ENCODE measurements at places on chromosomes 12 and 14.

- no peak for DNase-seq
Measured at GRCh38 chr12:42683266-42683665, 93.7 kb upstream of the PRICKLE1 start.

- DNase-seq, result no peak
Measured at GRCh38 chr14:38442208-38442607, 186.3 kb upstream of the CLEC14A start.

DNA sequence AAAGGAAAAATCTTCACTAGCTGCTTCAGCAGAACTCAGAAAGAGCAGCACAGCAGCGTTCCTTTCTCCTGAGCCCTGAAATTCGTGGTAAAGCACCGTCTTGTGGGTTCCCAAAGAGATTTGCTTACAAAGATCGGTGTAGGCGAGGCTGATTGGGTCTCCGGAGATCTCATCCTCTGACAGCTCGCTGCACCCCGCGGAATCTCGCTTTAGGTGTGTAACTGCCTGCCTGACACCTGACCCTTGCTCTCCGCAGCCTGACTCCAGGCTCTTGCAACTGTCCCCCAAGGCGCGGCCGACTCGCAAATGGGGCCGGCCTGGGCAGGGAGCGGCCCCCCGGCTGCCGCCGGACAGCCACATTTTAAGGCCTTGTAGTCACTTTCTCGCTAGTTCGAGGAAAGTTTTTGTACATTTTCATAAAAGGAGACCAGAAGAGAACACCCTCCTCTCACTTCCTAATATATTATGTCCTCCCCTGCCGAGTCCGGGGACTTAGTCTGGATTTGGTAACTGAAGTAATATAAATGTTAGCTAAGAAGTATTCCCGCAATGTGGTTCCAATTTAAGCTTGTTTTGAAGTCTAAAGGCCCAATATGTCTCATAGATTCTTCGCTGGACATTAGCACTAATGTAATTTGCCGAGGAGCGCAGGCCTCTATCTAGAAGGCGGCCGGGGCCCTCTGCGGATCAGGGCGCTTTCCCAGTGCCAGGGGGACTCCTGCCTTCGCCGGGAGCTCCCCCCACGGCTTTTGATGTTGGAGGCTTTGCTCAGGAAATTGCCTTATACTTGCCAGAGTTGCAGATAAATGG, 177.3 kb upstream of the CDKN3 start:
- peak; percentile 22 for DNase-seq

DNA sequence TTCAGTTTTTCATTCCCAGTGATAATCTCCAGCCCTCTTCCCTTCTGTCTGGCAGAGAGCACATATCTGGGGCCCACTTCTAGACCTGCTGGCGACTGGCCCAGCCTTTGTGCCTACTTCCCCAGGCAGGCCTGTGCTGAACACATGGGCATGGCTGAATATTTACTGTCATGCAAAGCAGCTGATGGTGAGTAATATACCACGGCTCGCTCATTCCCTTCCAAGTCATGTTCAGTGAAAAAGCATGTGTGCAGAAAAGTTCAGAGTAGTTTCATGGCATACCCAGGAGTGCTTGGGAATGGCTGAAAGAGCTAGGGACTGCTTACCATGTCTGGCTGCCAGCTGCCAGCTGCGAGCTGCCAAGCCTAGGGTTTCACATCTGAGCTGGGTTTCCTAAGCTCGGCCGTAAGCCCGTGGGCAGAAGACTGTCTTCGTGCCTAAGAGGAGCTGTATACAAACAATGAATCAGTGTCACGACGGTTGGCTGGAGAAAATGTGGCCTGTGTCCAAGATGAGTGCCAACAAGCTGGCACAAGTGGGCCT, 179.9 kb upstream of the PELI2 start:
- peak; percentile 71 for DNase-seq

DNA sequence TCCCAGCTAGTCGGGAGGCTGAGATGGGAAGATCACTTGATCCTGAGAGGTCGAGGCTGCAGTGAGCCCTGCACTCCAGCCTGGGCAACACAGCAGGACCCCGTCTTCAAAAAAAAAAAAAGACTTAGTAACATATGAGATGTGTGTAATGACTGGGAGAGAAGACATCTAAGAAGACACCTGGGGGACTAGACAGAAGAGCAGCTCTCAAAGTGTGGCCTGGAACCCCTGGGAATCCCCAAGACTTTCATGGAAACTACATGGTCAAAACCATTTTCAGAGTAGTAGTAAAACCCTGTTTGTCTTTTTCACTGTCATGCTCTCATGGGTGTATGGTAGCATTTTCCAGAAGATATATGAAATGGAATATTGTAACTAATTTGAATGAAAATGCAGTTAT, 45.3 kb downstream of the R3HDM2 start:
- DNase-seq, result no peak

DNA sequence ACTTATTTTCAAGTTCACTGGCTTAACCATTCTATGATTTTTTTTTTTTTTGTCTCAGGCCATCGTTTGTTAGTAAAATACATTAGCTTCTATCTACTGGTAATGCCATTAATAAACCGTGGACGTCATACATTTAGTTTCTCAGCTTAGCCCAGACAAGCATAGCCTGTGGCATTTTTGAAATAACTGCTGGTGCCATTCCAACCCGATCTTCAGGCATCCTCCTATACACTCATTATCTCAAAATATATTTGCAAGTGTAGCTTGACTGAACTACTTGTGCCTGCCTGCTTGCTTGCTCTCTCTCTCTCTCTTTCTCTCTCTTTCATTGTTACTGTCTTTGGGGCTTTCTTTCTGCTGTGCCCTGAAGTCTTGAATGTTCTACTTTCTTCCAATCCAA, 12.7 kb upstream of the MBIP start:
- DNase-seq, result no peak

DNA sequence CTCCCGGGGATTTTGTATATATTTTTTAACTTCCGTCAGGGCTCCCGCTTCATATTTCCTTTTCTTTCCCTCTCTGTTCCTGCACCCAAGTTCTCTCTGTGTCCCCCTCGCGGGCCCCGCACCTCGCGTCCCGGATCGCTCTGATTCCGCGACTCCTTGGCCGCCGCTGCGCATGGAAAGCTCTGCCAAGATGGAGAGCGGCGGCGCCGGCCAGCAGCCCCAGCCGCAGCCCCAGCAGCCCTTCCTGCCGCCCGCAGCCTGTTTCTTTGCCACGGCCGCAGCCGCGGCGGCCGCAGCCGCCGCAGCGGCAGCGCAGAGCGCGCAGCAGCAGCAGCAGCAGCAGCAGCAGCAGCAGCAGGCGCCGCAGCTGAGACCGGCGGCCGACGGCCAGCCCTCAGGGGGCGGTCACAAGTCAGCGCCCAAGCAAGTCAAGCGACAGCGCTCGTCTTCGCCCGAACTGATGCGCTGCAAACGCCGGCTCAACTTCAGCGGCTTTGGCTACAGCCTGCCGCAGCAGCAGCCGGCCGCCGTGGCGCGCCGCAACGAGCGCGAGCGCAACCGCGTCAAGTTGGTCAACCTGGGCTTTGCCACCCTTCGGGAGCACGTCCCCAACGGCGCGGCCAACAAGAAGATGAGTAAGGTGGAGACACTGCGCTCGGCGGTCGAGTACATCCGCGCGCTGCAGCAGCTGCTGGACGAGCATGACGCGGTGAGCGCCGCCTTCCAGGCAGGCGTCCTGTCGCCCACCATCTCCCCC, 777 bp downstream of the ASCL1 start:
- DNase-seq, result peak; percentile 55

DNA sequence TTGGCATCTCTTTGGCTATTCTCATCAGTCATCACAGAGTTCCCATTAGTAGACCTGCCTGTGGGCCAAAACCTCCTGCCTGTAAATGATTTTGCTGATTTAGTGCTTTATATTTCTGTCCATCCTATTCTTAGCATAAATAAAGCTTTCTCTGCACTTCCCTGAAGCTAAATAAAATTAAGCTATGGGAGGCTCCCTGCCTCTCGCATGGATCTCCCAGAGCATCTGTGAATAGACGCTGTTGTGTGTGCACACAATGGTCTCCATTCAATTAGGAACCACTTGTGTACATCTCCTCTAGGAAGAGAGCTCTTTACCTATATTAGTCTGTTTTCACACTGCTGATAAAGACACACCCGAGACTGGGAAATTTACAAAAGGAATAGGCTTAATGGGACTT, 80.4 kb downstream of the PPFIBP1 start:
- no peak for DNase-seq

GRCh38 chr12:121724925-121725324, 12.4 kb downstream of the TMEM120B start:
- no peak for DNase-seq

DNA sequence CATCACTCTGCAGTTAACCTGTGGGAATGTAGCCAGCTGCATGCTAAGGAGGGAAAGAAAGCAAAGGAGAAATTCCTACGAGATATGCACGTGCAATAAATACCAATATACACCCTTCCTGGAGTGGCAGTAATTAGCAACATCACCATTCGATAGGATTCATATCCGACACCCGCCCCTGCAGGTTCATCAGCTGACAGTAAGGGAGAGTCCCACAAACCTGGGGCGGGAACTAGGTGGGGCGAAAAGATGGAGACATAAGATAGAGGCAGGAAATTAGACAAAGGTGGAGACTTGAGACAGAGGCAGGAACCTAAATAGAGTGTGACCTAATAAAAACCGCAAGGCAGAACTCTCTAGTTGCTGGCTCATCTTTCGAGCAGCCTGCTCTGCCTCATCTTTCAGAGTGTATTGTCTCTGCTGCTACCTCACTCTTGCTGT, 51.6 kb downstream of the PLEKHG3 start:
- DNase-seq, result no peak

DNA sequence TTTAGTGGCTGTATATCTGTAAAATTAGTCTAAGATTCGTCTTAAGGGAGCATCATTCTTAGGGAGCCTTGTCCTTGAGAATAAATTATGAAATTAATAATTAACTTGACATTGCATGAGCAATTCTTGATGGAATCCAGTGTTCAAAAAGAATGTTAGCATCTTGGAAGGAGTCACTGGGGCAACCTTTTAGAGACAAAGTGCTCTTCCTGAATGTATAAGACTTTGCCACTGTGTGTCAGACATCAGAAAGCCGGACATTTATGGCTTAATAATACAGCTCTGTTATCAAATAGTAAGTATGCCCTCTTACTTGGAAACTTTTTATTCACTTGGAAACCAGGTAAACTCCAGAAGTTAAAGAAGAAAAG, 83.3 kb downstream of the CCER1 start:
- no peak for DNase-seq

GRCh38 chr12:108394196-108394595, 55.1 kb upstream of the CMKLR1 start:
- peak; percentile 89 for DNase-seq

- peak; percentile 87 for DNase-seq
Measured at GRCh38 chr12:50637870-50638481, 125.9 kb upstream of the ATF1 start.

GRCh38 chr14:64074961-64075612, 219.1 kb downstream of the ESR2 start:
- peak; percentile 39 for DNase-seq

DNA sequence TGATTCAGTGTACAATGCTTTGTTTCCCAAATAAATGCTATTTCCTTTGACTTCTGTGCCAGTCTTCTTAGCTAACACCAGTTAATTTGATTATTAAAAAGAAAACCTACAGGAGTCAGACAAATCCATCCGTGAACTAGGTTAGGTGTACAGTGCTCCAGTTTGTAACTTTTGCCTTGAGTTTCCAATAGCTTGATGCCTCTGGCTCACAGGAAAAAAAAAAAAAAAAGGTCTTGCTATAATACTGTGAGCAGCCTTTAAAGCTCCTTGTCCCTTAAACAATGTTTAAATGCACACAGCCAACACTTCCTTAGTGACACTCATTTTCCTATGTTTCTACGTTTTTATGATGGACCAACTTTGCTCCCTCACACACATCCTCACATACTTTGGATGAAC, 71.8 kb upstream of the TMX1 start:
- DNase-seq, result no peak

GRCh38 chr12:98845957-98846356, 200.9 kb downstream of the APAF1 start:
- no peak for DNase-seq

GRCh38 chr12:108307006-108307405, 32.1 kb downstream of the CMKLR1 start:
- peak; percentile 93 for DNase-seq

DNA sequence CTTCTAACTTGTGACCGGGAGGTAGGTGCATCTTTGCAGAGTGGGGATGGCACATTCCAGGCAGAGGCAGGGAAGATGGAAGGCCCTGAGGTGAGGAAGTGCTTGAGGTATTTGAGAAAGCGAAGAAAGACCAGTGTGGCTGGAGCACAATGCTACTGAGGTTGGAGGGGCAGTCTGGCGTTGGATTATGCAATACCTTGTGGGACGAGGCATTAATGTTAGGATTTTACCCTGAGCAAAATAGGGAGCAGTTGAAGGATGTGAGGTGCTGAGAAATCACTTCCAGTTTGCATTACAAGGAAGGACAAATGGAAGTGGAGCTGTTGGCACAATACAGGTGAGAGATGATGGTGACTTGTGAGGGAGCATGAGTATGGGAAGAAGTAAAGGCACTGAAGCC, 145.5 kb downstream of the KCNA5 start:
- DNase-seq, result no peak

GRCh38 chr14:39266871-39267607, 33.3 kb downstream of the MIA2 start:
- peak; percentile 86 for DNase-seq

DNA sequence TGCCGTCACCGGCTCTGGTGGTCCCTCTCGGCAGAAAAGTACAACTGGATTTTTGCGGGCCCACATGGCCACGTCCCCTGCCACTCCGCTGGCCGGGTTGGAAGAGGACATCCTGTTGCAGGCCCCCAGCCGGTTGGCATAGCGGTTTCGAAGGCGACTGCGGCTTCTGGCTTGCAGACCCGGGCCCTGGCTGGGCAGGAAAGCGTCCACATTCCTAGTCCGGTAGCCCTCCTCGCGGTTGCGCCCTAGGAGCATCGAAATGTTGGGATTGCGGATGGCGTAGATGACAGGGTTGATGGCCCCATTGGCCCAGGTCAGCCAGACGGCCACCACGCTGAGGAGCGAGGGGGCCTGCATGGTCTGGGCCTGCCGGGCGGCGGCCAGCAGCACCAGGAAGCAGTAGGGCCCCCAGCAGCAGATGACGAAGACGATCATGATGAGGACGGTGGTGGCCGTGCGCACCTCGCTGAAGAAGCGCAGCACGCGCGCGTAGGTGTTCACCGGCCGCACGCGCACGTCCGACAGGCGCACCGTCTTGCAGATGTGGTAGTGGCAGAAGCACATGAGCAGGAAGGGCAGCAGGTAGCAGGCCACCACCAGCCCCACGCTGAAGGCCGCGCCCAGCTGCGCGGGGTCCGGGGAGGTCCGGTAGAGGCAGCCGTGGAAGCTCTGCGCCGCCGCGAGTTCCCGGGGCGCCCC, 1.2 kb downstream of the GPR135 start:
- no peak for DNase-seq
